Stimulated activated CD8-positive, alpha-beta memory T cell treated with anti-CD3 and anti-CD28 coated beads, Interleukin-4, amount 100 ng/mL, for 24 hours (primary cell): ENCODE measurements at places on chromosomes 16 and 17.

- no peak for DNase-seq
Observed at GRCh38 chr16:9192746-9193145, 101.3 kb downstream of the HAPSTR1 start.

GRCh38 chr16:58862334-58863021, 128.4 kb upstream of the GOT2 start:
- DNase-seq: no peak

- DNase-seq: no peak
Observed at GRCh38 chr16:89729863-89730593, 8.7 kb downstream of the ZNF276 start.

DNA sequence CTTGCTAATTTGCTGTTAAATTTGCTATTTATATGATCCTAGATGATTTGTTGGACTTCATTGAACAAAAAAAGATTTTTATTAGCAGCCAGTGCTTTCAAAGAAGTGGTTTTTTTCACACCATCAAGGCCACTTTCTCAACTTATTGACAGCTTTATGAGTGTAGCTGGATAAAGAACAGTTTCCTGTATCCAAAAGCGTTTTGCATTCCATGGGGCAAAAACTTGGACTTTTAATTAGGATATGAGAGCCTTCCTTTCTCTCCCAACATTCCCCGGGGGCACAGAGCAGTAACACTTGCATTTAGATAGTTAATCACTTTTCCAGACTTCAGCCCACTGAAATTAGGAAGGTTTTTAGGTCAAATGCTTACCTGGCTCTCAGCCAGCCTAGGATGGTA, 177.1 kb upstream of the ELAC2 start:
- no peak for DNase-seq

GRCh38 chr16:86391486-86391885, 118.8 kb upstream of the FOXF1 start:
- DNase-seq: no peak

DNA sequence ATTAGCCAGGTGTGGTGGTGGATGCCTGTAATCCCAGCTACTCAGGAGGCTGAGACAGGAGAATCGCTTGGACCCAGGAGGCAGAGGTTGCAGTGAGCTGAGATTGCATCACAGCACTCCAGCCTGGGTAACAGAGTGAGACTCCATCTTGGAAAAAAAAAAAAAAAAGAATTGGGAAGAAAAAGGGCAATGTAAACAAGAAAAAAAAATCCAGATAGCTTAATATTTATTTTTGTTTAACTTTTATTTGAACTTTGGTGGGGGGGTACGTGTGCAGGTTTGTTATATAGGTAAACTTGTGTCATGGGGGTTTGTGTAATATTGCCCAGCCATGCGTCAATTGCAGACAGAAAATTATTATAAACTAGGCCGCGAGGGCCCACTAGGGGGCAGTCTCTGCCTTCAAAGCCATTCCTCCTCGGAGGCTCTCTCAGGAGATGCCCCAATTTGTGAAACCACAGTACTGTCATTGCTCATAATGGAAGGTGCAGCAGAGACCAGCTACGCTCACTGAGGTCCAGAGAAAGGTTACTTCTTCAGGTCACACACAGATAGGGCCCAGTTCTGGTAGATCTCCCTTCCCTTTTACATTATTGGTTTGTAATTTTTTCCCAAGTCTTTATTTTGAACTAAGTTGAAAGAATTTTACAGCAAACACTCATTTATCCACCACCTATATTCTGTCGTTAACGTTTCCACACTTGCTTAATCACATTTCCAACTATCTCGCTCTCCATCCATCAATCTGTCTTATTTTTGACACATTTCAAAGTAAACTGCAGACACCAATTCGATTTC, 206.2 kb downstream of the PRKCB start:
- peak; percentile 74 for DNase-seq

GRCh38 chr17:81349397-81350319, 45.6 kb upstream of the BAHCC1 start:
- DNase-seq: no peak

GRCh38 chr16:1790261-1790610, 3.3 kb downstream of the IGFALS start:
- DNase-seq: no peak

DNA sequence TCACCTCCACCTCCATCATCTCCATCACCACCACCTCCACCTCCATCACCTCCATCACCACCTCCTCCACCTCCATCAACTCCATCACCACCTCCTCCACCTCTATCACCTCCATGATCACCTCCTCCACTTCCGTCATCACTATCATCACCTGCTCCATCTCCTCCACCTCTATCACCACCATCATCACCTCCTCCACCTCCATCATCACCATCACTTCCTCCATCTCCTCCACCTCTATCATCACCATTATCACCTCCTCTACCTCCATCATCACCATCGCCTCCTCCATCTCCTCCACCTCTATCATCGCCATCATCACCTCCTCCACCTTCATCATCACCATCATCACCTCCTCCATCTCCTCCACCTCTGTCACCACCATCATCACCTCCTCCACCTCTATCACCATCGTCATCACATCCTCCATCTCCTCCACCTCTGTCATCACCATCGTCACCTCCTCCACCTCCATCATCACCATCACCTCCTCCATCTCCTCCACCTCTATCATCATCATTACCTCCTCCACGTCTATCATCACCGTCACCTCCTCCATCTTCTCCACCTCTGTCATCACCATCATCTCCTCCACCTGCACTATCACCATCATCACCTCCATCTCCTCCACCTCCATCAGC, 27.0 kb downstream of the ADGRG5 start:
- DNase-seq: no peak
